Cardiac septum (tissue), 1 donor: ENCODE measurements at places on chromosomes 12 and 14.

DNA sequence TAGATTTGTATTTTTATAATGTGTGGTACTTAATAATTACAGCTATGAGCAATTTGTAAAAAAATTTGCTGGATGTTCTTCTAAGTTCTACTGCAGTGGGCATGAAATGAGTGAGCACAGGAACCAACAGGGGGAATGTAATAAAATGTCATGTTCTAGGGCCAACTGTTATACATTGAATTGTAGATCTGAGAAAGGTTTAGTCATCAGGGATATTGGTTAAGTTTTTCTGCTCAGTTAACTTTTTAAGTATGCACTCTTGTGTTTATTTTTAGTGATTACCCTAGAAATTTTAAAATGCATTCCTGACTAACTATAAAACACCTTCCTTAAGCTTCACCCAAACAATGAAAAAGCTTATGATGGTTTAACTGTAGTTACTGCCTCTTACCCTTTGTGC, 101.8 kb downstream of the CAND1 start:
- DNase-seq = no peak

- DNase-seq = no peak
These were observed 14.0 kb upstream of the TRPV4 start for GRCh38 chr12:109847142-109847735.

DNA sequence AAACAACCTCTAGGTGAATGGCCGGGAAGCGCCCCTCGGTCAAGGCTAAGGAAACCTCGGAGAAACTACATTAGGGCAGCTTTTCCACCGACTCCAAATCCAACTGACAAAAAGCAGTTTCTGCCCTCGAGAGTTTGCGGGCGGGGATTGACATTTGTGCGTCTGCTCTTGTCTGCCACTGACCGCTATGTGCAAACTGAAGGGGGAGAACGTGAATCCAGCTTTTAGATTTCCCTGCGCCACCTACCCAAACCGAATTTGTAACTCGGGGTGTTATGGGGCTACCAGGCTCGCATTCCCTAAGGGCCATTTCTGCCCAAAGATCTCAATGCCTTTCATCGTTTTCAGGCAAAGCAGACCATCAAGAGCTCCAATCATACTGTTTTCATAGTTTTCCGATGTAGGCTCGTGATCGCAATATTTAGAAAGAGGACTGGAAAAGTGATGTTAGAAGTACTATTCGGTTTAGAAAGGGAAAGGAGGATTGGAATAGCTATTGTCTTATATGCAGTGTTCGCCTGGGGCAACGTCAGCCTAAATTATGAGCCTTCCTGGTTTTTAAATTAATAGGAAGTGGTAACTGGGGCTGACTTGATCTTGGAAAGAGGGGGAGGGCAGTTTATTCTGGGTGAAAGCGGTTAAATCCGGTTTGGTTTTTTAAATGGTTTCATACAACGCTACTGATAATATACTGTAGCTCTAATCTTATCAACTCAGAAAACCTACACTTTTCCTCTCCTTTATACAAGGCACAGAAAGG, 45.4 kb downstream of the BCAT1 start:
- DNase-seq = no peak

- no peak for DNase-seq
These were observed 2.3 kb upstream of the CEBPE start for GRCh38 chr14:23121361-23121771.
